ENCODE measurements at places on chromosomes 2 and 18.

GRCh38 chr2:219041252-219041651 lies at the start of gene CFAP65:
Gene CFAP65, minus strand, starts transcription at chr2:219041516. Its CDS starts 2,468 bp downstream, at chr2:219039048.
- DNase-seq, result no peak

GRCh38 chr2:66538291-66538690 lies 103.4 kb downstream of the MEIS1 start:
- DNase-seq, result no peak

- no peak for DNase-seq
These were observed 47.0 kb downstream of the COBLL1 start for GRCh38 chr2:164794432-164795231.

DNA sequence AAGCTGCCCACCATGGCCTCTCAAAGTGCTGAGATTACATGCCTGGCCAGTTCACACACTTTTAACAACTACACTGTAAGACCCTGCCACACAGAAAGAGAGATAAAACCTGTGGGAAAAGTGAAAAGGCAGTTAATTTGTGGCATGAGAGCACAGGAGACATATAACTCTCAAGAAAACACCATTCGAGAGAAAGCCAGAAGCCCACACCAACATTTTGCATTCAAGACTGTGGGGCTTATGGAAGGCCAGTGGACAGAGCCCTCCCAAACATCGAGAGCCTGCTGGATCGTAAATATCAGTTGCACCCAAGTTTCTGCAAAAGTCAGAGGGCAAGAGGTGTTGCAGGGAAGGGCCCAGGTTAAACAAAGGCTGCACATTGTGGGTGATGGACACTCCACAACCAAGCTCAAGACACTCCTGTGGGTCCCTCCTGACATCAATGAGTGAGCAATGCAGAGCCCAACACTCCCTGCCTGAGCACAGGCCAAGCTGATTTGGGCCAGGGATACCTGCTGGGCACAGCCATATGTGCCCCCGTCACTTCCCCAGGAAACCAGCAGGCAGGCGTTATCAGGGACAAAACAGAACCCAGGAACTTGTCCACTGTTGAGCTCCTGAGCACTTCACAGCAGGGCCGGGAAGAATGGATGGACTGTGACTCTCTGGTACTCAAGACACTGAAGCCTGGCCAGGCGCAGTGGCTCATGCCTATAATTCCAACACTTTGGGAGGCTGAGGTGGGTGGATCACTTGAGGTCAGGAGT lies 114.4 kb downstream of the ZFP36L2 start:
- DNase-seq, result no peak

DNA sequence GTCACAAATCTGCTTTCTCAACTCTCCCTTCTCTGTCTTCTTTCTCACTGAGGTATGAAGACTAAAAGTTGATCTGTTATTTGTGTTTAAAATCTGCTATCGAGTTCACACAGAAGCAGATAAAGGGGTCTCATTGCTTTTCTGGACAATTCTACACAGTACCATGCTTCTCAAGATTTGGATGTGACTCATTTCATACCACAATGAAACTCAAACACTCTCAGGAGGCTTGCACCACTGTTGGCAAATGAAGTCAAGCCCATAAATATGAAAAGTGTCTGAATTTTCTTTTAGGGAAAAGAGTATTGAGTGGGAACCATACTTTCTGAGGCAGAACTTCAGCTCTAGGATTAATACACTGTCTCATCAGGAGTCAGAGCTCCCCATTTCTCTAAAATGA lies 274.6 kb upstream of the CYRIA start:
- DNase-seq, result no peak
